ENCODE measurements at places on chromosomes 4 and X.
A peak's percentile ranks its signal among the peaks of the same experiment; 100 is the strongest.

GRCh38 chr4:163941221-163941905 lies 446.9 kb downstream of the TMA16 start:
- DNase-seq: no peak

DNA sequence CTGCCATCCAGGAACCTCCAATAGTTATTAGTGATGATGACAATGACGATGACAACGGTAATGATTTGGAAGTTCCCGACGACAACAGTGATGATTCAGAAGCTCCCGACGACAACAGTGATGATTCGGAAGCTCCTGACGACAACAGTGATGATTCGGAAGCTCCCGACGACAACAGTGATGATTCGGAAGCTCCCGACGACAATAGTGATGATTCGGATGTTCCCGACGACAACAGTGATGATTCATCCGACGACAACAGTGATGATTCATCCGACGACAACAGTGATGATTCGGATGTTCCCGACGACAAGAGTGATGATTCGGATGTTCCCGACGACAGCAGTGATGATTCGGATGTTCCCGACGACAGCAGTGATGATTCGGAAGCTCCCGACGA lies 14.7 kb downstream of the CXCR3 start:
- no peak for DNase-seq

DNA sequence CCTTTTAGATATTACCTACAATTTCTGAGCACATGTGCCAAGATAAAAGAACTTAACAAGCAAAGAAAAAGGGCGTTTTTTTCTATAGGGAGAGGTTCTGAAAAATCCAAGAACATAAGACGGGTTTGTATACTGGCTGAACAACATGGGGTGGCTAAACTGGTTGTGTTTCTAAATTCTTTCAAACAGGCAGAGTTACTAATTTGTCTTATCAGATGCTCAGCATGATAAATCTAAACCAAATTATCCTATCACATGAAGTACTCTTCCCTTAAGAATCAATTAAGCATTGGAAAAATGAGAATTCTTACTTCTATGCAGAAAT lies 45.4 kb upstream of the PGM2 start:
- DNase-seq: no peak

GRCh38 chr4:145538596-145538995 lies 56.9 kb downstream of the SMAD1 start:
- no peak for DNase-seq

DNA sequence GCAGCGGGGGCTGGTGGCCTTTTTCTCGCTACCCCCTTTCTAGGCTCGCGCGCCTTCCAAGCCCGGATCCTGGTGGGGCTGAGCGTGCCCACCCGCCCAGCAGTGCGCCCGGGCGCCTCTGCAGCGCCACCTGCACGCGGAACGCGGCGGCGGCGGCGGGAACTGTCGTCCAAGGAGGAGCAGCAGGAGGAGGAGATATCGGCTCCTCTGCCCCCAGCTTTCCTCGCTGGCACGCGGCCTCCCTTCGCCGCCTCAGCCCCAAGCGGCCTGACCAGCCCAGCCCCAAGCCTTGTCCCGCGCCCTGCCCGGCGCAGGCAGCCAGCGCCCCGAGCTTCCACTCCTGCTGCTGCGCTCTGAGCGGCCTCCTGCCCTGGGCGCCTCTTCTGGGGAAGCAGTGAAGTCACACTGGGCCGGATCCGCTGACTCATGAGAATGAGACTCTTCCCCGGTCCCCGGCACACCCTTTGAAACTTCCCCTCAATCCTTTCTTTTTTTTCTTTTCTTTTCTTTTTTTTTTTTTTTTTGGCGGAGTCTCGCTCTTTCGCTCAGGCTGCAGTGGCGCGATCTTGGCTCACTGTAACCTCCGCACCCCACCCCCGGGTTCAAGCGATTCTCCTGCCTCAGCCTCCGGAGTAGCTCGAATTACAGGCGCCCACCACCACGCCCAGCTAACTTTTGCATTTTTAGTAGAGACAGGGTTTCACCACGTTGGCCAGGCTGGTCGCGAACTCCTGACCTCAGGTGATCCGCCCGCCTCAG lies 10.6 kb upstream of the ELF4 start:
- DNase-seq: peak; percentile 51

GRCh38 chr4:134027931-134028330 lies 173.7 kb downstream of the PABPC4L start:
- no peak for DNase-seq

- peak; percentile 17 for DNase-seq
Measured at GRCh38 chr4:56656346-56656643, 24.8 kb downstream of the HOPX start.

GRCh38 chr4:41060352-41061334 lies 153.7 kb downstream of the APBB2 start:
- no peak for DNase-seq

- no peak for DNase-seq
Measured at GRCh38 chr4:127120441-127121090, 512.2 kb upstream of the INTU start.

DNA sequence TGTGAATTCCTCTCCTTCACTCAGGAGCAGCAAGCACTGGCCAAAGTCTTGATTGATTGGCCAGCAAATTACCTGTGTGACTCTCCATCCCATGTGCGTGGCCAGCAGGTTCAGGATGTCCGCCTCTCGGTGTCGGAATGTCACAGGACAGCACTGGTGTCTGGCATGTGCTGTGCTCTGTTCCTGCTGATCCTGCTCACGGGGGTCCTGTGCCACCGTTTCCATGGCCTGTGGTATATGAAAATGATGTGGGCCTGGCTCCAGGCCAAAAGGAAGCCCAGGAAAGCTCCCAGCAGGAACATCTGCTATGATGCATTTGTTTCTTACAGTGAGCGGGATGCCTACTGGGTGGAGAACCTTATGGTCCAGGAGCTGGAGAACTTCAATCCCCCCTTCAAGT lies 20.4 kb downstream of the TLR2 start:
- no peak for DNase-seq

DNA sequence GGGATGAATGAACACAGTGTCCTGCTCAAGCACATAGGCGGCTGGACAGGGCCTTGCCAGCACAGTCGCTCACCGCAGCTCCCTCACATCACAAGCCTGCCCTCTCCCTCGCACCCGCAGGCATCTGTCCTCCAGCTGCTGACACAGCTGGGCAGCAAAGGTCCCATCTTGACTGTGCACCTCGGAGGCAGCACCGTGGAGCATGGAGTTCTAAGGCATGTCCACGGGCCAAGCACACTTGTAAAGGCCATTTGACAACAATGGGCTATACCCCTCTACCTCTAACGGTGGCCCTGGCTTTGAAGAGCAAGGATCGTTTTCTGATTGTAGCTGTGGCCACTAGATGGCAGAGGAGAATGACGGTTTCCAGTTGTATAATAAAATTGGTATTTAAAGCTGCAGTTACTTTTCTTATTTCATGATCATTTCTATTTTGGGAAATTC lies 53.8 kb downstream of the APLN start:
- peak; percentile 48 for DNase-seq

GRCh38 chr4:119209077-119209476 lies 3.4 kb upstream of the USP53 start:
- no peak for DNase-seq

GRCh38 chrX:108348525-108348924 lies 89.7 kb downstream of the COL4A6 start:
- peak; percentile 4 for DNase-seq

DNA sequence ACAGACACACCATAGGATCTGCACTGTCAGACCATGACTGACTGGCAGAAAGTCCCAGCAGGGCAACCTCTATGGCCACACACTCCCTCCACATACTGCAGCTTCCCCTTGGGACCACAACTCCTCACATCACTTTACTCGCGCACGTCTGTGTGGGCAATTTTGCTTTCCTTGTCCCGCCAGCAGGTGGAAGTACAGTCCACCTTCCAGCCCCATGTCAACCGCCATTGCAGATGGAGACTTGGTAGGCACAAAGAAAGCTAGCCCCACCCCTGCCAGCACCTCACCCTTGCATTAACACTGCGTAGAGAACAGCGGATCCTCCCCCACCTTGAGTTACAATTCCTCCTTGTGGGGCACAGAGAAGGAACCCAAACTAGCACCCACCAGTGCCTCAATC lies 74.4 kb upstream of the NAP1L2 start:
- no peak for DNase-seq

DNA sequence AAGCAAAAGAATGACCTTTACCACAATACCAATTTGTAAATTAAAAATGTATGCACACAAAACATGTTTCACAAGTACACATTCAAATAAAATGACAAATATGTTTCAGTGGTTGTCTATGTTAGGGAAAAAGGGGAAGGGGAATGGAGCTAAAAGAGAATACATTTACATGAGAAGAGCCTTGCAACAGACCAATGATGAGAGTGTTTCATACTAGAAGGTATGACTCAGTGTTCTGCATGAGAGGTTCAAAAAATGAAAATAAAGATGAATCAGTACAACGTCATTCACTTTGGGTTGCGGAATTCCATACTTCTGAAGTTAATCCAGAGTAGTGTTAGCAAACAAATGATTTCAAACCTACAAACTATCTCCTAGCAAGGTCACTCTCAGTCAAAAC lies 51.7 kb downstream of the RPGR start:
- DNase-seq: peak; percentile 68

- no peak for DNase-seq
Measured at GRCh38 chrX:133640161-133641015, 225.1 kb upstream of the GPC4 start.

GRCh38 chr4:94390804-94391410 lies 48.3 kb upstream of the HPGDS start:
- DNase-seq: peak; percentile 26

- DNase-seq: no peak
Measured at GRCh38 chrX:29902004-29902403, 313.4 kb upstream of the MAGEB2 start.

GRCh38 chrX:140524556-140524955 lies 19.7 kb upstream of the SOX3 start:
- DNase-seq: no peak

DNA sequence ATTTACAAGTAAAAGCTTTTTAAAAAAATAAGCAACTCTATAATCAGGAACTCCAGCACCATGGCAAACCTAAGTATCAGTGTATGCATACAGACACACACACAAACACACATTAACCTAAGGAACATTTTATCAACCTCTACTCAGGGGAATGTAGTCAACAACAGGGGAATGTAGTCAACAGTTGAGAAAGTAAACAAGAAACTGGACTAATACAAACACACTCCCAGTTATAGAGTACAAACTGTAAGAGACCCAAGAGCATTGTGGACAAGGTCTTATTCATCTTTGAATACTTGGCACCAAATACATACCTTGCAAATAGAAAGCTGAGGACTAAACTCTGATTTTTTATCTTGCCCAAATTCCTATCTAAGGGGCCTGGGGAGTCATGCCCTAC lies 36.2 kb downstream of the PAPSS1 start:
- DNase-seq: no peak

DNA sequence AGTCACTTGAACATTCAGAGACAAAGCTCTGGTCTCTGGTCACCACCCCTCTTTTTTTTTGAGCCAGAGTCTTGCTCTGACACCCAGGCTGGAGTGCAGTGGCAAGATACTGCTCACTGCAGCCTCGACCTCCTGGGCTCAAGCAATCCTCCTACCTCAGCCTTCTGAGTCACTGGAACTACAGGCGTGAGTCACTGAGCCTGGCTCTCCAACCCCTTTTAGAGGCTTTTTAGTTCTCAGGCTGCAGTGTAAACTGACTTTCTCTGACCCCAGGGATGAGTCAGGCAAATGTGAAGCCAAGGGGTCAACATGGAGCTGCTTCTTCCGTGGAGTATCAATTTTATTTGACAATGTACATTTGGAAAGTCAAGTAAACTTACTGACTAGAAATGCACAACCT lies 229.2 kb downstream of the PTTG2 start:
- DNase-seq: no peak

Data from lung microvascular endothelial cell (primary cell).